ENCODE measurements at places on chromosomes 6 and 20. TPM values are rescaled to one million over a fixed set of nuclear protein-coding genes. Genes with fewer than 3 reads are reported as not detected.

IL17A gene
- total RNA-seq, result not detected

DNA sequence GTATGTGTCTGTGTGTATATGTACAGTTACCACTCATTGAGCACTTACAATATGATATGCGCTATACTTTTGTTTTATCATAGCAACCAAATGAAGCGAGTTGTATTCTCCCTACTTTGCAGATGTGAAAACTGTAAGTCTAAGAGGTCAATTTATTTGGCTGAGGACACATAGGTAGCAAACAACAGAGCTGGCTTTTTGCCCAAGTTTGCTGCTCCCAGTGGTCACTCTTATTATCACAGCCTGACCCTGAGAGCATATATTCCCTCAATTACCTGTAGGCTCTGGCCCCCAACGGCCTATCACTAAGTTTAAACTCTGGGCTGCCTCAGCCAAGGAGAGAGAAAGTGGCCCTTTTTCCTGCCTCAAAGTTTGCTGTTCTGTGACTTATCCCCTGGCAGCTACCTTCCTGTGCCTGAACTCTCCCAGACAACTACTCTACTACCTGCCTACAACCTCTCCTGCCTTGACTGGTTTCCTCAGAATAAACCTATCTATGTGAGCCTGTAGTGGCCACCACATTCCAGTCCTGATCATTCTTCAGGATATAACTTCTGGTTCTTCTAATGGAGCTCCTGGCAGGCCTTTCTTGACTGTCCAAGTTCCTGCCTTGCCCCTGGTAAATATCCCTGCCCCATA, 221.8 kb downstream of the FRK start:
- peak; percentile 21 for DNase-seq

DNA sequence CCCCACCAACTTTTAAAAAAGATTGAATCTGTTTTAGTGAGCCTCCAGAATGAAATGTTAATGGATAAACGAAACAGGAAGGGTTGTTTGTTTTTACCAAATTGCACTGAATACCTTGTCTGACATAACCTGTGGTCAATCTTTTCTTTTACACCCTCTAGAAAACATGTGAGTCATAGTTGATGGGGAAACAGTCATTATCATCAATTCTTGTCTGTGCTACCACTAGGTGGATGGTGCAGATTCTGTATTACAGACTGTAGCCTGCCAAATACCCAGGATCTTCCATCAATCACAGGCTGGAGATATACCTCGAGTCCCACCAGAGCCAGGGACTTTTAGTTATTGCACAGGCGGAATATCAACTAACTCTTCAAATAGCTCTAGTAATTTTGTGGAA, 29.5 kb upstream of the PKIB start:
- DNase-seq, result no peak

SIGLEC1 gene
- not detected for total RNA-seq

RFX6 gene
- not detected for total RNA-seq

GRCh38 chr20:3729811-3730540, 2.5 kb upstream of the HSPA12B start:
- no peak for DNase-seq

DNA sequence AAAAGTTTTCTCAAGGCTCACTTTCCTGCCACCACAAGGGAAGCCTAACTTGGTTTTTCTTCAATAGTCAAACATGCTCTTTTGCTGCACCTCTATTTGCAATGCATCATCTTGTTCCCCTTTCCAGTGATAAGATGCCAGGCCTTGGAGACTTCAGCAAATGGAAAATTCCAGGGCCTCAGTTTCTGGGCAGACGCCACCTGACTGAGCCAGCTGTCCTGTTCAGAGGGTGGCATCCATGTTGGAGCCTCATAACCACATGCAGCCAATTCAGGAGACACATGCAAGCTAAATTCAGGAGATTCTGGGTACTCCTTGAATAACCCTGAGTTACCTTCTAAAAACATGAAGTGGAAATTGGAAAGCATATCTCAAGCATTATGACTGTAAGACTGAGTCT, 285.6 kb upstream of the RNF24 start:
- DNase-seq, result no peak

SNAP25 gene
- total RNA-seq, result not detected

TPD52L1 gene
- total RNA-seq, result 10.8 TPM

DNA sequence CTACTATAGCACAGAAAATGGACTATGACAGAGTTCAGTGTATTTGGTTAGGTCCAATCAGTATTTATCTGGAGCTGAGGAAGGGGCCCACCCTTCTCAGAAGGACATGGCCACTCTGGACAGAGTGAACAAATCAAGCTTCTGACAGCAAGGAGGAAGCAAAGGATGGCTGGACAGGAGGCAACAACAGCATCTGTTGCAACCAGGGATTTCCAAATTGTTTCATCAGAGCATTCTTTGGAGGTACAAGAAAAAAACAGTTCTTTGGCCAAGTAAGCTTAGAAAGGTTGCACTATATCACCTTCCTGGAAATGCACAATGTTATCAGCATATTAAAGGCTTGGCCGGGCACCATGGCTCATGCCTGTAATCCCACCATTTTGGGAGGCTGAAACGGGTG, 118.7 kb upstream of the SLC22A16 start:
- no peak for DNase-seq

ARMH2 gene
- not detected for total RNA-seq

DNA sequence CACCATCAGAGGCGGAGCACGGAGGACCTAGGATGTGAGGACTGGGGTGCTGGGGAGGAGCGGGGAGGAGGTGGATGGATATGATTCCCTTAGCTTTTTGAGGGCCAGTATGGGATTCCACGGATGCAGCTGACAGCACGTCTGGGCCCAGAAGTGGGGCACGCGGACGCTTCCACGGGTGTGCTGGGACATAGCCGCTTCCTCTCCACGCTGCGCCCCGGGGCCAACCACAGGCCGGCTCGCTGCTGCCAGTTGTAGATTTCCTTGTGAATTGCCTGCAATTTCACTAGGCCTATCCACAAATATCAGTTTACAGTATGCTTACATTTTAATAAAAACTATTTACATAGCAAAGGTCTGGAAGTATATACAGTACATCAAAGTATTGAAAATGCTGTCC, 23.9 kb downstream of the PAX1 start:
- DNase-seq, result no peak

- peak; percentile 88 for DNase-seq
These were observed 172.3 kb downstream of the TMEM242 start for GRCh38 chr6:157151029-157151428.

GRCh38 chr20:32834972-32835371, 15.2 kb downstream of the MAPRE1 start:
- DNase-seq, result no peak

HTR1E gene
- total RNA-seq, result not detected

DNA sequence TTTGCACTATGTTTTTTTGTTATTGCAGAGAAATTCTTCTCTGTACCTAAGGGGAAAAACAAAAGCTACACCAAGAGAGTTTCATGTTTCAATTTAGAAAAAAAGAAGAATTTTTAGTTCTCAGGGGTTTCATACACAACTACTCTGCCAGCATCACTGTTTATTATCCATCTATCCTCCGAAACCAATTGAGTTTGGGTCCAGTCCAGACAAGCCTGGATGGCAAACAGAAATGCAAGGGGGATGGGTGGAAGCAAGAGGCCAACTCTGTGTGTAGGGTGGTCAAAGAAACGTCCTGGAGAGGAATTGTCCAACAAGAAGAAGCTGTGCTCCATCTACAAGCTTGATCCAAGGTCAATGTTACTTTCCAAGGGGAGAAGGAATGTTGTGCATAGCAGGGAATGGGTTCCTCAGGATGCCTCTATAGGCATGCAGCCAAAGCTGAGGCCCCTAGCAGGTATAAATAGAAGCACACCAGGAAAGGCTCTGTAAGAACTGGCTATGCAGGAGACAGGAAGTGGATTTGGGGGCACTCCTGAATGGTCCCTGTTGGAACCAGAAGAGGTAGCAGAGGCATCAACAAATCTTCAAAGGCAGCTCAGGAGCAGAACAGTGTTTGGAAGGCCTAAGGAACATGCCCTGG, 64.4 kb downstream of the FILIP1 start:
- no peak for DNase-seq

DNA sequence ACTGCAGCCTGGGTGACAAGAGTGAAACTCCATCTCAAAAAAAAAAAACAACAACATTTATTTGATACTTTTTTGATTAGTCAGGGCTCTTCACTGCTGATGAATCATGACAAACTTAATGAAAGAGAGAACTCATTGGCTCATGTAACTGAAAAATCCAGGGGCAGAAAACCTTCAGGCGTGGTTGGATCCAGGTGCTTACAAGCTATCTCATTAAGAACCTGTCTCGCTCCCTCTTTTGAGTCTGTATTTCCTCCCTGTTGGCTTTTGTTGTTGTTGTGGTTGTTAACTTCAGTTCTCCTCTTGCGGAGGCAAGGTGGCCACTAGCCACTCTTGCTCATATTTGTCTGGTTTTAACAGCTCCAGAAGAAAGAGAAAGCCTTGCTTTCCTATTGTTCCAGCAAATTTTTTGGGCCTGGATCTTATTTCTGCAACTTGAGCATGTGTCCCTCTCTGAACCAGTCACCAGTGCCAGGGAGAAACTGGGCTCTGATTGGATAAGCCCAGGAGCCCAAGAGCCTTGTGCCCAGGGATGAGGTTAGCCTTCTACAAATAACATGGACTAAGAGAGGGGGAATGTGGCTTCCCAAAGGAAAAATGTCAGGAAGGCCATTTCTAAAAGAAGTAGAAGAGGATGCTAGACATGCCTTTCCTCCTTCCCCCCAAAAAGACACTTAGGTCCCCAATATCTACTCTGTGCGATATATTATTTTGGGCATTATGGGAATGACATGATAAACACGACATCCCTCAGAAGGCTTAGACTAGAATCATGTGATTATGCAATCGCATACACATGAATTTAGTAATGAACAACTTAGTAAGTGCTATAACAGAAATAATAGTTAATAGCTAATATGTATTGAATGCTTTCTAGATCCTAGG, 64.5 kb downstream of the PHACTR2 start:
- no peak for DNase-seq

OPRM1 gene
- total RNA-seq, result not detected

GRCh38 chr6:79571030-79571367, 33.8 kb upstream of the LCA5 start:
- DNase-seq, result no peak

DCDC2 gene
- total RNA-seq, result 1.0 TPM

DNA sequence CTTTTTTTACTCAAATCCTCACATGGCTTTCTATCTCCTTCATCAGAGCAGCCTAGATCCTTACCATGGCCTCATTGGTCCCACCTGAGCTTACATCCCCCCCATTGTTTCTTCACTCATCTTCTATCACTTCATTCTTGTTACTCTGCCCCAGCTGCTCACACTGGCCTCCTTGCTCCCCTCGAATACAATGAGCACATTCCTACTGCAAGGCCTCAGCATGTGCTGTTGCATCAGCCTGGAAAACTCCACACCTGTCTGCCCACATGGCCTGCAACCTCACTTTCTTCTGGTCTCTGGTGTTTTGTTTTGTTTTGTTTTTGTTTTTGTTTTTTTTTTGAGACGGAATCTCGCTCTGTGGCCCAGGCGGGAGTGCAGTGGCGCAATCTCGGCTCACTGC, 212.6 kb downstream of the TBX18 start:
- DNase-seq, result no peak

- DNase-seq, result no peak
These were observed 21.7 kb upstream of the TBC1D20 start for GRCh38 chr20:483815-484644.

TMEM170B gene
- total RNA-seq, result 2.4 TPM

DNA sequence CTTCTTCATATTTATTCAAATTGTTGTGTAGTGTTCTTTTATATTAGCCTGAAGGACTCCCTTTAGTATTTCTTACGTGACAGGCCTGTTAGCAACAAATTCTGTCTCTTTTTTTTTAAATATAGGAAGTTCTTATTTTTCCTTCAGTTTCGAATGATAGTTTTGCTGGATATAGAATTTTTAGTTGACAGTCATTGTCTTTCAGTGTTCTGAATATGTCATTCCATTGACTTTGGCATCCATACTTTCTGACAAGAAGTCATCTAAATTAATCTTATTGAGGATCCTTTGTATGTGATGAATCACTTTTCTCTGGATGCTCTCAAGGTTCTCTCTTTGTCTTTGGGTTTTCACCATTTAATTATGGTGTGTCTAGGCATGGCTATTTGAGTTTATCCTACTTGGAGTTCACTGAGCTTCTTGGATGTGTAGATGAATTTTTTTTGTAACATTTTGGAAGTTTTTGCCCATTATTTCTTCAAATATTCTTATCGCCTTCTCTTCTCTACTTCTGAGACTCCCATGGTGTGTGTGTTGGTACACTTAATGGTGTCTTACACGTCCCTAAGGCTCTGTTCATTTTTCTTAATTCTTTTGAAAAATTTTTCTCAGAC, 82.5 kb upstream of the GTSF1L start:
- DNase-seq, result no peak

DNA sequence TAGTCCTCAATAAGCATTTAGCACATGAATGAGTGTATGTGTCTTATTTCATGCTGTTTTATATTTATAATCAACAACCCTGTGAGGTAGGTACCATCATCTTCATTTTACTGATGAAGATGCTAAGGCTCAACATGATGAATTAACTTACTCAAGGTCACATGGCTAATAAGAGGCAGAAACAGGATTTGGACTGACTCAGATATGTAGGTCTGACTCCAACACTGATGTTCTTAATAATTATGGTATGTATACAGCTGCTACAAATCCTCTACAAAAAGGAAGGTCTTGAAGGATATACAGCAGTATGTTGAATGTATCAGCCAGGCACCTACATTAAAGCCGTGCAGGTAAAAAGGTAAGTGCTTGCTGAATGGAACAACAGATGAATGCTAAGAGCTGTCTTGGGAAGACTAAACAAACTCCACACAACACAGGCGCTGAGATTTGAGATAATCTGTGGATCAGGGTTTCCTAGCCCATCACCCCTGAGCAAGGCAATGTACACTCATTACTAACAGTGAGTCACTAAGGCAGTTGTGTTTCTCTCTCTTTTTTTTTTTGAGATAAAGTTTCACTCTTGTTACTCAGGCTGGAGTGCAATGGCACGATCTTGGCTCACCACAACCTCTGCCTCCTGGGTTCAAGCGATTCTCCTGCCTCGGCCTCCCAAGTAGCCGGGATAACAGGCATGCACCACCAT, 31.9 kb downstream of the TTI1 start:
- DNase-seq, result peak; percentile 65

GRCh38 chr6:138817799-138818198, 21.9 kb downstream of the ECT2L start:
- peak; percentile 74 for DNase-seq

SEMG2 gene
- total RNA-seq, result not detected

DNA sequence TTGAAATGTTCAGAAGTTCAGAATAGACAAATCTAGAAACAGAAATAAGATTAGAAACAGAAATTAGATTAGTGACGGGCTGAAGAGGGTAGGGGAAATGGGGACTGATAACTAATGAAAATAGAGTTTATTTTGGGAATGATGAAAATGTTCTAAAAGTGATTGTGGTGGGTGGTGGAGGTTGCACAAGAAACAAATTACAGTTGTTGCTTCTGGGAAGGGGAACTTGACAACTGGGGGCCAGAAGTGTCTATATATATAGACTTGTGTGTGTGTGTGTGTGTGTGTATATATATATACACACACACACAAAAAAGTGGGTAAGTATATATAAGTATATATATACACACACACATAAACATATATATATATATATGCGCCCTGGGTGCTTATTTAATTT, 86.5 kb upstream of the RREB1 start:
- no peak for DNase-seq

- no peak for DNase-seq
These were observed 151.4 kb downstream of the CEBPB start for GRCh38 chr20:50341880-50342637.

C6orf58 gene
- not detected for total RNA-seq

All from dermis blood vessel endothelial cell (primary cell).